ENCODE measurements at places on chromosomes 2 and 18.

- DNase-seq = no peak
Observed at GRCh38 chr2:98656800-98657199, 48.4 kb downstream of the UNC50 start.

- no peak for DNase-seq
Observed at GRCh38 chr2:180722551-180723239, 257.7 kb upstream of the UBE2E3 start.

- no peak for DNase-seq
Observed at GRCh38 chr2:217413193-217413592, 553.3 kb upstream of the TNP1 start.

DNA sequence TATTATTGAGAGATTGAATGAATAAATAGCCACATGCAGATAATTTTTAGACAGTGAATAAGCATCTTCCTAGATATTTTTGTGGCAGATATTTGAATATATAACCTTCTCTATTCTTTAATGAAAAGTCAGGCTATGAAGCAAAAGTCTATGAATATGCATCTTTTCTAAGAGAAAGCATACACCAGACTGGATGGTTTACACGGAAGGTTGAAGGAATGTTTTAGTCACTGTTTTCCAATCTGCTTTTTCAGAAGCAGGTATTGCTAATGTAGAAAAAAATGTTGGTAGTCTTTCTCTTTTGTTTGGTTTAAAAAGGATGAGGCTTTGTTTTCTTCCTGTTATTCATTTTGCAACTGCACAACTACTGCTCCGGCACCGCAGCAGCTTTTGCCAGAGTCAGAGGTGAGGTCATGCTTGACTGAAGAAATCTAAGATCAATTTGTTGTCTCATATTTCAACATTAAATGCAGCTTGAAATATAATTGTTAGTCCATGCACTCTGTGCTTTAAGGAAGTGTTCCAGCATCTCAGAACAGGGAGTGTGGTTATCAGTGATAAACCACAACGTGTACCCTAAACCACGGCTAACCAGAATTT lies 1540.8 kb upstream of the PIK3C3 start:
- no peak for DNase-seq

GRCh38 chr2:14552818-14553217 lies 79.7 kb upstream of the LRATD1 start:
- DNase-seq = no peak

DNA sequence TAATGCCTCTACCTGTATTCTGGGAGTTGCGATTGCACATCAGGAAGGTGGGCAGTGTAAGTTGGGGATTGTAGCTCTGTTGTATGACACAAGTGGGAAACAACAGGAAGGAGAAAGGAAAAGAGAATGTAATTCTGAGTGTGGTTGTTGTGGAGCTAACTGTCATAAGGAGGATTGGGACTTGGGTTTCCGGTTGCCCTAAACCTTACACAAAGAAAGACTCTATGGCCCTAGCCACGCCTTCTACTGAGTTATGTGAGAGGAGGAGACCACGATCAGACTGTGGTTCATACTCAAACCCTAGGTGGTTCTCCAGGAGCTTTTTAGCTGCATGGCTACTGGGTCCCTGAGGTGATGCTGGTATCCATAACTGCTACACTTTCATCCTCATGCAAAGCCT lies 86.5 kb downstream of the TANC1 start:
- no peak for DNase-seq

DNA sequence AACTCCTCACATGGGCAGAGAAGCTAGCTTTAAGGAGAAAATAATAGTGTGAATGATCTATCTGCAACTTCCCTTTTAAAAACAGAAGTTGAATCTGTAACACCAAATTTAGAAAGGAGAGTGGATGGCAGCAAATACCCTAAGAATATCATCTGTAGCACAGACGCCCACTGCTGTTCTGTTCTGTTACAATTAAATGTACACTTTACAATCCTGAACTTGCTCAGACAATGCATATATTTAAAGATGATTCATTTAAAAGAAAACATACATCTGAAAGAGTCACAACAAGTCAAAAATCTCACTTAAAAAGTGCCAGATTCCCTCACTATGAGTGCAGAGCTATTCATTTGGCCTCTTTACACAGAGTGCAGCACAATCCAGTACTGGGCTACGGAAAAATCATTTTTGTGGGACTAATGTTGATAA lies 8.0 kb upstream of the SERTAD2 start:
- DNase-seq = no peak

DNA sequence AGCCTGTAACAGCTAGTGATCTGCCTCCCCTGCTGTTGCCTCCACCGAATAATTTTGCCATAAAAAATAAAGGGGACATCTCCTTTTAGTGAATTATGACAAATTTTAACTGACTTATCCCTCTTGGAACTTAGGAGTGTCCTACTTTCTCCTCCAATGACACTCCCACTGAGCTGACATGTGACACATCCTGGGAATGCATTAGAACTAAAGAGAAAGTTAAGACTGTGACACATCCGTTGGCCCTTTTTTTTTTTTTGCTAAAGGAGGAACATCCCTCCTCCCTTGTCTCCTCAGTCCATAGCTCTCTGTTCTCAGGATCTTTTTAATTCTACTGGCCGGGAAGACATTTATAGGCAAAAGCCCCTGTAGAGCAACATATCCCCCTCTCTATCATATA lies 268.2 kb downstream of the NRXN1 start:
- no peak for DNase-seq

GRCh38 chr2:58157754-58158153 lies 83.4 kb downstream of the FANCL start:
- no peak for DNase-seq

GRCh38 chr2:12044857-12045256 lies 298.4 kb downstream of the LPIN1 start:
- no peak for DNase-seq

- DNase-seq = no peak
Observed at GRCh38 chr18:39198376-39198775, 1632.8 kb upstream of the CELF4 start.

GRCh38 chr2:20218331-20219320 lies 6.3 kb downstream of the SDC1 start:
- no peak for DNase-seq

- no peak for DNase-seq
Observed at GRCh38 chr2:95052307-95052706, 26.8 kb downstream of the MAL start.

DNA sequence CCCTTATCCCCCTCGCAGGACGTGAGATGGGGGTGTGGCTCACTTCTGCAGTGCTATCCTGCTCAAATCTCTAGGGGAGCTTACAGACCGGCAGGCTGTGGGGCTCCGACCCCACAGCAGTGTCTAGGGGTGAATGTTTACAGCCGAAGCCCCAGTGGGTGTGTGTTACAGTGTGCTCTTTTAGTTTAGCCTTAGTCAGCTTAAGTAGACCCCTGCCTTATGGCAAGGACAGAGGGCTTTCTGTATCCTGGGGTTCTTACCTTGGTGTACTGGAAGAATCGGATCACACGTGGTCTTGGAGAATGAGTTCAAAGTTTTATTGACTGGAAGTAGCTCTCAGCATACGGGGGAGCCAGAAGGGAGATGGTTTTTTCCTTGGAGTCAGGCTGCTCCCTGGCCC lies 348.2 kb upstream of the GYPC start:
- DNase-seq = no peak

GRCh38 chr2:42504364-42505230 lies 10.8 kb upstream of the KCNG3 start:
- no peak for DNase-seq

Data from Right ventricle myocardium inferior (tissue), 1 donor.